ENCODE measurements at places on chromosomes 2 and 18. TPM values are rescaled to one million over a fixed set of nuclear protein-coding genes. Genes with fewer than 3 reads are reported as not detected.

Gene IL36B
- total RNA-seq = not detected

Gene KCNF1
- not detected for total RNA-seq

Gene SH3BP4
- total RNA-seq = 14.9 TPM

Gene RGPD3
- total RNA-seq = not detected

Gene SAG
- total RNA-seq = not detected

Gene ARHGAP28
- total RNA-seq = 2.1 TPM

Gene C2orf49
- total RNA-seq = 19.4 TPM

Gene RTP5
- total RNA-seq = not detected

Gene TTN
- total RNA-seq = 4,462 TPM

Gene LHCGR
- not detected for total RNA-seq

Gene KLHL29
- 8.6 TPM for total RNA-seq

Gene LYPD6
- 0.04 TPM for total RNA-seq

DNA sequence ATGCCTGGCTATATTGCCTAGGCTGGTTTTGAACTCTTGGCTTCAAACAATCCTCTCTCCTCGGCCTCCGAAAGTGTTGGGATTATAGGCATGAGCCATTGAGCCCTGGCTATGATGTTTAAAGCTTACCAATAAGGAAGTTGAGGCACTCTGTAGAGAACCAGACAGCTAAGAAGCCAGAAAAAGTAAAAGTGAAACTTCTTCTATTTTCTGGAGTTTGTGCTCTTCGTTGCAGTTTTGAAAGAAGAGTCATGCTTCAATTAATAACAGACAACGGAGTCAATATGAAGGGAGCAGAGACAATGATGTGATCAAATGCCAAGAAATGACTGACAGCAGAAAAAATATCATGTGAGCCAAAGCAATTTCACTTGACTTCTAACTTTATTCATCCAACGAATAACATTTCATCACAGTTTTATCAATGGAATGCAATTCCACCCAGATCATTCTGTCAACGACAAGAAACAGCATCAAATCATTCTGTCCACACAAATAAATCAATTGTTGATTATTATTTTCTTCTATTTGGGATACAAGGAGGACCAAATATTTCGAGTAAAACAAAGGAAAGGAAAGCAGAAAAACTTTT is 175.5 kb upstream of the CELF4 start:
- H3K27me3 ChIP-seq = no peaks in the 10 kb centered on the region
- H3K36me3 ChIP-seq = no peaks in the 10 kb centered on the region
- no peaks in the 10 kb centered on the region for H3K4me1 ChIP-seq

- no peak overlapping the region for H3K27ac ChIP-seq
- H3K36me3 ChIP-seq = no peaks in the 10 kb centered on the region
Observed at GRCh38 chr2:29650631-29651097, 270.7 kb downstream of the ALK start.

- no peak overlapping the region for H3K4me3 ChIP-seq
- peaks cover 9% of the 10 kb centered on the region for H3K4me1 ChIP-seq
- DNase-seq = no peak
- no peaks in the 10 kb centered on the region for H3K27me3 ChIP-seq
Observed at GRCh38 chr2:150204451-150204850, 283.0 kb downstream of the RND3 start.

- H3K27me3 ChIP-seq = no peaks in the 10 kb centered on the region
- H3K27ac ChIP-seq = peak within 1 kb of the TSS; percentile 91
- DNase-seq = peak; percentile 43
- H3K4me3 ChIP-seq = peak within 1 kb of the TSS; percentile 92
Observed at GRCh38 chr18:76495006-76495370, at the start of gene ZNF516. Gene ZNF516 (minus strand): TSS chr18:76495242. CDS start chr18:76443054, 52,188 bp downstream.

DNA sequence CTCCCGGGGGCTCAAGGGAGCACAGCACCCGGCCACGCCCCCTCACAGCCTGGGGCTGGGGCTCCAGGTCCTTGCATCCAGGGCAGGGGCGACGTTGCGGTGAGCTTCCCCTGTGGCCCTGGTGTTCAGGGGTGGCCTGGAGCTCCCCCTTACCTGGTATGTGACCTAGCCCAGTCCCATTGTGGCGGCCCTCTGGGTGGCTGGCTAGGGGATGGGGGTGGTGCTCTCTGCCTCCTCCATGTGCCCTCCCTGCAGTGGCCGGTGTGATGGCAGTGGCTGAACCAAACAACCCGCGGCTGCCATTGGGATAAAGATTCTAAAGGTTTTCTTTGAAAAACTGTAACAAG is 288.3 kb downstream of the RDH14 start:
- DNase-seq = no peak
- no peak overlapping the region for H3K27ac ChIP-seq
- no peaks in the 10 kb centered on the region for H3K27me3 ChIP-seq
- H3K4me3 ChIP-seq = no peak overlapping the region

- H3K36me3 ChIP-seq = peaks cover 7% of the 10 kb centered on the region
- no peak overlapping the region for H3K4me3 ChIP-seq
- H3K4me1 ChIP-seq = no peaks in the 10 kb centered on the region
- H3K27ac ChIP-seq = no peak overlapping the region
- H3K27me3 ChIP-seq = no peaks in the 10 kb centered on the region
Observed at GRCh38 chr2:172510088-172510487, 45.8 kb upstream of the PDK1 start.

DNA sequence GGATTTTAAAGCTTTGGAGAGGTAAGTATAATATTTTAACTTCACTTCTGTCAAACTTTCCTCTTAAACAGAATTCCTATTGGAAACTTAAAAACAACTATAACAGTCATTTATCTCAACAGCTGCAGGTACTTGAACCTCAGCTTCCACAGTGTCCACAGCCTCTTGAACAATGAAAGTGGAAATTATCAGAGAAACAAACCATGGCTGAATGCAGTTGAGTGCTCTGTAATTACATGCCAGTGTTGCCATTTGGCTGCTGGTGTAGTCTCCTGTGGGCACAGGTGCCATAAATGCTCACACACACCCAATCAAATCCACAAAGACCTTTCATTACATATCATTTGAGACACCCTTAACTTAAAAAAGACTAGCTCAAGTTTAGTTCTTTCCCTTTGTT is 125.1 kb downstream of the CPS1 start:
- H3K27me3 ChIP-seq = no peaks in the 10 kb centered on the region
- H3K4me1 ChIP-seq = no peaks in the 10 kb centered on the region
- no peak overlapping the region for H3K27ac ChIP-seq
- DNase-seq = no peak
- no peaks in the 10 kb centered on the region for H3K36me3 ChIP-seq

- H3K36me3 ChIP-seq = no peaks in the 10 kb centered on the region
- no peak for DNase-seq
- no peak overlapping the region for H3K4me3 ChIP-seq
- H3K27ac ChIP-seq = no peak overlapping the region
Observed at GRCh38 chr2:181784556-181784955, 104.2 kb upstream of the NEUROD1 start.

- no peaks in the 10 kb centered on the region for H3K4me1 ChIP-seq
- no peaks in the 10 kb centered on the region for H3K27me3 ChIP-seq
- H3K27ac ChIP-seq = no peak overlapping the region
- no peak for DNase-seq
Observed at GRCh38 chr2:15767679-15768078, 172.7 kb upstream of the MYCN start.

- H3K36me3 ChIP-seq = no peaks in the 10 kb centered on the region
- H3K4me1 ChIP-seq = no peaks in the 10 kb centered on the region
- peak overlapping the region; percentile 36 for H3K27ac ChIP-seq
- no peaks in the 10 kb centered on the region for H3K27me3 ChIP-seq
- DNase-seq = no peak
Observed at GRCh38 chr2:56167616-56168562, 15.9 kb upstream of the CCDC85A start.

GRCh38 chr2:9473985-9474360 is 378 bp upstream of the IAH1 start:
- H3K27ac ChIP-seq = peak overlapping the region; percentile 87
- H3K4me3 ChIP-seq = peak overlapping the region; percentile 86
- H3K27me3 ChIP-seq = no peaks in the 10 kb centered on the region
- H3K36me3 ChIP-seq = peaks cover 48% of the 10 kb centered on the region
- peaks cover 29% of the 10 kb centered on the region for H3K4me1 ChIP-seq

DNA sequence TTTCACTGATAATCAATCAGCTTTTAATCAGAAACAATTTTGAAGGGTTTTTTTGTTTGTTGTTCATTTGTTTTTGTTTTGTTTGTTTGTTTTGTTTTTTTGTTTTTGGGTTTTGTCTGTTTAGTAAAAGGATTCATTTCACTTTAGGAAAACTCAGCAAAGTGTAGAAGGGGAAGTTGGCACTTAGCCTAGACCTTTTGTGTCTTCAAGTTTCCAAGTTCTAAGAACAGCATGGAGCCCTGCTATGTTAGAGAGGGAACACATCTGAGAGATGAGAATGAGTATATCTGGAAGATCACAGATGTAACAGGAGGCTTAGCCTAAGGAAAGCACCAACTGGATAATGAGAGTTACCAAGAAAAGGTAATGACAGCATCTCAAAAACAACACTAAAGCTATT is 501.5 kb downstream of the ERBB4 start:
- H3K27me3 ChIP-seq = no peaks in the 10 kb centered on the region
- no peak overlapping the region for H3K27ac ChIP-seq
- no peaks in the 10 kb centered on the region for H3K36me3 ChIP-seq
- no peak for DNase-seq
- H3K4me1 ChIP-seq = peaks cover 7% of the 10 kb centered on the region
- H3K4me3 ChIP-seq = no peak overlapping the region

DNA sequence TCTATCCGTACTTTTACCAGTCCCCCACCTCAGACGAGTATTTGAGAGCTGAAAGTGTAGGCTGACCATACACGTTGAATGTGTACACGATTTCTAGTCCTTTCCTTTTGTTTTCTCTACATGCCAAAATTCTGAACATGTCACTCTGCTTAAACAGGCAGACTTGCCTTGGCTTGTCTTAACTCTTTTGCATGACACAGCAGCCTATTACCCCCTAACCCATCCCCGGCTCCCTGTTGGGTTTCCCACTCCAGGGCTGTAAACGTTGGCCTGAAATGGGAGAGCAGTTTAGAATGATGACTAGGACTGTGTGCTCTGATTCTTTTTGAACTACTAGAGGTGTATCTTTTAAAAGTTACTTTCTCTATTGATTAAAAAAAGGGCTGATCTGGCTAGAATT is 19.1 kb downstream of the MTCL1 start:
- no peak for DNase-seq
- H3K27me3 ChIP-seq = no peaks in the 10 kb centered on the region
- no peak overlapping the region for H3K4me3 ChIP-seq
- H3K36me3 ChIP-seq = no peaks in the 10 kb centered on the region
- no peaks in the 10 kb centered on the region for H3K4me1 ChIP-seq

DNA sequence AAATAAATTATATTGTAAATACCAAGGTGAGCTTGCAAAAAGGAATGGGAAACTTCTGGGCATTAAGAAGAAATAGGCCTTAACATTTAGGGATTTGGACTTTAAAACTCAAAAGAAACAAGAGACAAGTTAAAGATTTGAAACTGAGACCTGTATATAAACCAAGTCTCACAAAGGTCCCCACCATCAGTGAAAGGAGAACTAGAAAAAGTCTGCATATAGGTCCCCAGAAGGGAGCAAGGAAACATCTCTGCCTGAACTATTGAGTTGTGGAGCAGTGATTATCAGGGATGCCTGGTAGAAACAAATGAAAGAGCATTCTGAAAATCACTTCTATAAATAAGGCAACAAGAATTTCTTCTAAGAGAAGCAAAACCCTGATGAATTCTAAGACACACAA is 30.5 kb upstream of the ITGAV start:
- no peaks in the 10 kb centered on the region for H3K36me3 ChIP-seq
- no peak for DNase-seq
- H3K4me3 ChIP-seq = no peak overlapping the region
- H3K4me1 ChIP-seq = no peaks in the 10 kb centered on the region
- H3K27ac ChIP-seq = no peak overlapping the region
- H3K27me3 ChIP-seq = no peaks in the 10 kb centered on the region

GRCh38 chr2:88227446-88227845 is 57.3 kb downstream of the THNSL2 start:
- DNase-seq = no peak
- no peaks in the 10 kb centered on the region for H3K36me3 ChIP-seq
- H3K4me3 ChIP-seq = no peak overlapping the region
- no peak overlapping the region for H3K27ac ChIP-seq
- H3K27me3 ChIP-seq = no peaks in the 10 kb centered on the region
- H3K4me1 ChIP-seq = no peaks in the 10 kb centered on the region

DNA sequence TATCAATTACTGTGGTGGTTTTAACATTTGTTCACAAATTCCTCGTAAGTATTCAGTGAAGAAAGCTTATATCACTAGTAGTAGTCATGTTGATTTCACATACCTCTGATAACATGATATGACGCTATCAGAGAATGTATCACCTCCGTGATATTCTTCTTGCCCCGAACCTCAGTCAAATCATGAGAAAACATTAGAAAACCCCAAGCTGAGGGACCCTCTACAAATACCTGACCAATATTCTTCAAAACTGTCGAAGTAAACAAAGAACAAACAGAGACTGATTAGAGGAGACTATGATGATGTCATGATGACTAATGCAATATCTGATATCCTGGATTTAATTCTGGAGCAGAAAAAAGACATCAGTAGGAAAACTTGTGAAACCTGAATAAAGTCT is 85.6 kb upstream of the SPOPL start:
- no peak overlapping the region for H3K27ac ChIP-seq
- H3K27me3 ChIP-seq = no peaks in the 10 kb centered on the region
- no peaks in the 10 kb centered on the region for H3K36me3 ChIP-seq
- no peaks in the 10 kb centered on the region for H3K4me1 ChIP-seq
- DNase-seq = no peak

DNA sequence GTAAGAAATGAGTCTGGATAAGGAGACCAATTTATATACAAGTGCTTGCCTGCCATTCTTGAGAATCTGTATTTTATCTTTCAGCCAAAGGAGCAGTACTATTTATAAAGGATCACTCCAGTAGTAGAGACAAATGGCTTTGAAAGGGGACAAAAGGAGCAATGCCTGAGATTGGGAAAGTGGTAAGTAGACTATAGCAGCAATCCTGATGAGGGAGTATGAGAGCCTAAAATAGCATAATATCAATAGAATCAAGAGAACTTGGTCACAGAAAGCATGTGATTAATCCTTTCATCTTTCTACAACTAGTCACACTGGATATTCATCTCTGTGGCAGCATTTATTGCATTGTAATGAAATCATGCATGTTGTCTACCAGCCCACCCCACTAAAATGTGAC is 20.2 kb downstream of the NRXN1 start:
- DNase-seq = no peak
- H3K36me3 ChIP-seq = no peaks in the 10 kb centered on the region
- no peaks in the 10 kb centered on the region for H3K27me3 ChIP-seq
- no peak overlapping the region for H3K4me3 ChIP-seq
- no peak overlapping the region for H3K27ac ChIP-seq

GRCh38 chr18:8517276-8517675 is 92.0 kb upstream of the RAB12 start:
- no peaks in the 10 kb centered on the region for H3K27me3 ChIP-seq
- no peaks in the 10 kb centered on the region for H3K4me1 ChIP-seq
- no peaks in the 10 kb centered on the region for H3K36me3 ChIP-seq

- H3K4me3 ChIP-seq = peak overlapping the region; percentile 62
- H3K27ac ChIP-seq = no peak overlapping the region
- no peaks in the 10 kb centered on the region for H3K27me3 ChIP-seq
- no peaks in the 10 kb centered on the region for H3K36me3 ChIP-seq
- DNase-seq = peak; percentile 45
Observed at GRCh38 chr2:26562811-26563645, 78.1 kb downstream of the CIB4 start.

GRCh38 chr2:76829374-76830234 is 692.6 kb downstream of the LRRTM4 start:
- H3K4me1 ChIP-seq = no peaks in the 10 kb centered on the region
- no peaks in the 10 kb centered on the region for H3K27me3 ChIP-seq
- no peak overlapping the region for H3K4me3 ChIP-seq
- H3K36me3 ChIP-seq = no peaks in the 10 kb centered on the region
- no peak for DNase-seq

Data from psoas muscle (tissue), 8 donors.